ENCODE measurements at places on chromosomes 2 and 18.

DNA sequence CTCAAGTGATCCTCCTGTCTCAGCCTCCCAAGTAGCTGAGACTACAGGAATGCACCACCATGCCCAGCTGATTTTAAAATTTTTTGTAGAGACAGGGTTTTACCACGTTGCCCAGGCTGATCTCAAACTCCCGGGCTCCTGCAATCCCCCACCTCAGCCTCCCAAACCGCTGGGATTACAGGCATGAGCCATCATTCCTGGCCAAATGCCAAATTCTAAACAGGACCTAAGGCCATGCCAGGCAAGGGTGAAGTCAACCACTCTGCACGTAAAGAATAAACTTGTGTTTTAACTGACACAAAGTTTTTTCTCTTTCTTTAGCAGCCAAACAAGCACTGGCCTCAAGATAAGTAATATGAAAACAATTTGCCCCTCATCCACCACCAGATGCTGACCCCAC, 37.4 kb upstream of the SATB2 start:
- DNase-seq: no peak

DNA sequence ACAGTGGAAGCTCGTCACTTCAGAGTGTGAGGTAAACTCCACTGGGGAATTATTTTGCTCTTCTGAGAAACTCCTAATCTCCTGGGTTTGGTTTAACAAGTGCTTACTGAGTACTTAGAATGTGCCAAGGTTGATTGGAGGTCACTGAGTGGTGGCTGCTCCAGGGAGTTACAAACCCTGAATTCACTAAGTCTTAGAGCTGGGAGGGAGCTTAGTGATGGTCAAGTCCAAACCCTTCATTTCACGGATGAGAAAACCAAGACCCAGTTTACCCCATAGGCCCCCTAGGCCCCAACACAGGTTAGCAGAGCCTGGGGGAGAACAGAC, 52.0 kb downstream of the SLC4A5 start:
- DNase-seq: no peak

GRCh38 chr2:119015845-119016244, 73.9 kb downstream of the MARCO start:
- DNase-seq: no peak

DNA sequence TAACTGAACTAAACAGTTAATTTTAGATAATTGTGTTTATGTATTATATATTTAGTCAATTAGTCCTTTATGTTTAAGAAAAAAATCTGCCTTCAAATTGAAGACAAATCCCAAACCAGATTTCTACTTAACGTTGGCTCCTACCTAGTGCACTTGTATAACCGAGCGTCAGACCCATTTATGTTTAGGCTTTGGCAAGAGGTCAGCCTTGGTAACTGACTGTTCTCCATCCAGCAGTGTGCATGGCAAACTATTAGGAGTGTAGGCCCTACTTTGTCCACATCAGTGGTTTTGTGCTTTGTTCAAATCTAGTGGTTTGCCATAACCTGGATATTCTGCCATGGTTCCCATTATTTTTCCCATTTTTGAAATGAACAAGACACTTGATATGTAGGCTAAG, 114.8 kb downstream of the MIB1 start:
- no peak for DNase-seq

DNA sequence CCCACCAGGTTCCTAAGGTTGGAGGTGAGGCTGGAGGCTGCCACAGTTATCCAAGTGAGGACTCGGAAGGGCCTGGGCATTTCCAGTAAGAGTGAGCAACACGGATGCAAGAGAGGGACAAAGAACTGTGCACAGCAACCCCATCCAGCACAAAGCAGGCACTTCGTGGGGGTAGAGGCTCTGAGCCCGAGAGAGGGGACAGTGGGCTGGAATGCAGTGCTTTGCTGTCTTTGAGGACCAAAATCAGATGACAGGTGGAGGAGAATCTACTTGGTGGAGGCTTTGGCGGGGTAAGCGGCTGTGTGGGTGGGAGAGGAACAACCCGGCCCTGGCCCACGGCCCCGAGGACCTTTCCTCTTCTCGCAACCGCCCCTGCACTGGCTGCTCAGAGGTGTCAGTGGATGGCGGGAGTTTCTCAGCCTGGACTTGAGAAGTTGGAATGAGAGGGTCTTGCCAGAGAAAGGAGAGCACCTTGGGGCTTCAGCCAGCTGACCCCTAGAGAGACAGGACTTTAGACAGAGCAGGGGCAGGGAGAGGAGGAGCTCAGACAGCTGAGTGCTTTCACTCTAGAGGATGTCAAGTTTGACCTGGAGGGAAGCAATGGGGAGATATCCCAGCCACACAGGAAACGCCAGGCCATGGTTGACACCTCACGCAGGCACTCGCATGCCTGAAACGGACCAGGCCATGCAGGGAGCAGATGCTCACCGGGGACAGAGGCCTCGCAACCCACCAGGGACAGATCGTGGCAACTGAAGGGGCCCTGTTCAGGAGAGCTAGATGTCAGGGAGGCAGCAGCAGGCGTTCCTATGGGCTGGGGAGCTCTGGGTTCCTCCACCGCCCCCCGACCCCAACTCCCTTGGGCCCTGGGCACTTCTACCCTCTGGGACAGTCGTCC, 11.6 kb downstream of the RAMP1 start:
- DNase-seq: no peak

- no peak for DNase-seq
Observed at GRCh38 chr2:150916467-150917396, 344.9 kb downstream of the RBM43 start.

DNA sequence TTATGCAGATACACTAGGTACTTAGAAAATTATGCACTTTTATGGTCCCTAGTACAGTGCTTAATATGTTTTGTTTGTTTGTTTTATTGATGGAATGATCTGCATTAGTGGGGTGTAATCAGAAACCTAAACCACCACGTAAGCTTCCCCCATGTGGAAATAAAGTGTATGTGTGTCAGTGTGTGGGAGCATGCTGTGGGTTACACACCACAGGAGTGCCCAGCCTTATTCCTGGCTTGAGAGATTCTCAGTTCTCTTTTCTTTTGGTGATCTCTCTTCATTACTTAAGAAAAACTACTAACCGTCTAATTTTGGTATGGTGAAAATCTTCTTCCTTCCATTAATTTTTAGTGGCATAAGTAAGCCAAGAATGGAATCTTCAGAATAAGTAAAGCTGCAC, 398.6 kb downstream of the DCDC2C start:
- no peak for DNase-seq
